ENCODE measurements at places on chromosomes 4 and X.

DNA sequence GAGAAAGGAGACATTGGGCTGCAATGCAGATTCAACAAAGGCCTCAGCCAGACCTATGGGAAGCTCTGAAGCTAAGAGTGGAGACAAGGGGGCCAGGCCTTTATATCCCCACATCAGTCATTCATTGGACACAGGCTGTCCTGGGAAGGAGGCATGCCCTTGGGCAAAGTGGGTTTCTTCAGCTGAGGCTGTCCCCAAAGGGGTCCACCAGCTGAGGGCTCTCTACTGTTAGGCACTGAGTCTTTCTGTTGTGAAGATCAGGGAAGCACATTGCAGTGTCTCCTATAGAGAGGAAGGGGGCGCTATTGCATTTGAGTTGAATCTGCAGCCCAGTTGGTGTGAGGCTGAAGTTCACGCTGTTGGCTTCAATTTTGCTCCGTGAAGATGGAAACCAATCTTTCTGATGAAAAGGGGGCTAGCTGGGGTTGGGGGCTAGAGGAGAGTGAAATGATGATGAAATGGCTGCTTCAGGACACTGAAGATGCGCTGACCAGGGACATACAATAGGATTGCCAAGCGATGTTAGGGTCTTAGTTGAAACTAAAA lies 48.0 kb downstream of the SLC25A5 start:
- no peak for DNase-seq

DNA sequence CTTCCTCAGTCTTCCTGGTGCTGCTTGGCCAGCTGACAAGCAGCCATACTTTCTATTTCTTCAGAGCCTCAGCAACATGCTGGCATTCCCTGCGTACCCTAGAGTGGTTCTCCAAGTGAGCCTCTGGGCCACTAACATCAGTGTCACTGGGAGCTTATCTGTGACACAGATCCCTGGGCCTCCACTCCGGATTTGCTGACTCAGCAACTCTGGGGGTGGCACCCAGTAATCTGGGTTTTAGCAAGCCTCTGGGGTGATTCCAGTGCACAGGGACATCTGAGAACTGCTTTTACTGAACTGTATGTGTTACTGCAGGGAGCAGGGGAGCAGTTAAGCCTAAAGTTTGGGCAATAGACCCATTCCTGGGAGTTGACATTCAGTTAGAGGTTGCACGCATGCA lies 28.2 kb upstream of the HMGB3 start:
- DNase-seq: peak; percentile 26

GRCh38 chr4:1216869-1217294 lies 32.0 kb downstream of the CTBP1 start:
- DNase-seq: no peak

GRCh38 chrX:130079824-130080406 lies 30.4 kb downstream of the ELF4 start:
- DNase-seq: no peak
